CD4-positive, CD25-positive, alpha-beta regulatory T cell (primary cell): ENCODE measurements at places on chromosomes 2 and 18. TPM values are rescaled to one million over a fixed set of nuclear protein-coding genes. Genes with fewer than 3 reads are reported as not detected.
A peak's percentile ranks its signal among the peaks of the same experiment; 100 is the strongest.

DNA sequence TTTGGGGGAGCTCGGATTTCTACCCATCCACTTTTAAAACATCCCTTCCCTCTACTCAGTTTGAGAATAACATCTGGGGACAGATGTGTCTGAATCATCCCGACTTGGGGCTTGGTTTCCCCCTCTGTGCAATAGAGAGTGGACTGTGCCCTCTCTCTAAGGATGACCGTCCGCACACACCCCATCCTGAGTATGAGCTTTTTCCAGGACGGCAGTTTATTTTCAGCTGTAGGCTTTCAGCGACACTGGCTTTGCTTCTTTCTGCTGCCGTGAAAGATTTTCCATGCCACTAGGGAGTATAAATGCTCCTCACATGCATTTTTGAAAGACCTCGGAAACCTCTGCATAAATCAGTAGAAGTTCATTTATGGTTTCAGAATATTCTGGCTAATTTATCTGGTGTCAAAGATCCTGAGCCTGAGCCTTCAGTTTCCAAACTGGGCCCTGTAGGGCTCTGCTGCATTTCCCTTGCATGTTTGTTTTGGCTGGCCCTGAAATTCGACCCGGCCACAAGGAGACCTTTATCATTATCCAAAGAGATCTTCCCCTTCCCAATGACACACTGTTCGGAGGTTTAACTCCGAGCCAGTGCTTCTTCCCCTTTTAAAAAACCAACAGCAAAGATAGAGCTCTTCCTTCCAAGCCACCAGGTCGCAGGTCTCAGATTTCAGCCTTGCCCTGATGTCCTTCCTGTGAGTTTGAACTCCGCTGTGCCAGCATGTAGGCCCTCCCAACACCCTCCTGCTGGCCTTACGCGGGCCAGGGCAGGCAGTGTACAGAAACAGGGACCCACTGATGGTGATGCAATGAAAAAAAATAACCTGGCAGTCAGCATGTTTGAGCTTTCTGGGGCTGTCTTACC, 53.3 kb downstream of the FECH start:
- H3K4me3 ChIP-seq, result no peak overlapping the region
- no peak overlapping the region for H3K27ac ChIP-seq
- H3K36me3 ChIP-seq, result no peaks in the 10 kb centered on the region
- no peaks in the 10 kb centered on the region for H3K27me3 ChIP-seq
- no peak for DNase-seq

- no peaks in the 10 kb centered on the region for H3K27me3 ChIP-seq
- H3K27ac ChIP-seq, result no peak overlapping the region
- H3K4me3 ChIP-seq, result no peak overlapping the region
- H3K36me3 ChIP-seq, result no peaks in the 10 kb centered on the region
- no peaks in the 10 kb centered on the region for H3K4me1 ChIP-seq
- DNase-seq, result no peak
Observed at GRCh38 chr2:140201572-140201971, 1421.4 kb upstream of the NXPH2 start.

DNA sequence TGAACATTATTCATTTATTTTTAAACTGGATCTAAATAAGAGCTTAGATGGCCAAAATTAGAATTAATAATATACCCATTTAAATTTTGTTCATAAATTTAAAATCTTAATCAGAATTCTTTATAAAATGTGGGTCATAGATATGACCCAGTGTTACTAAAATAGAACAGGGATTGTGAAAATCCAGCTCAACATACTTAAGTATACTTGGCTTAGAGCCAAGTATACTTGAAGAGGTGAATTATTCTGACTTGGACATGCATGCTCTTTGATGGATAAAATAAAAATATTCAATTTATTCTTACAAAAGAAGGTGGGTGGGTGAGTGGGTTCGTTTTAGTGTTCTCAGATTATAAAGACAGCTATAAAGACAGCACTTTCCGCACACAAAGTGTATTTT, 70.7 kb downstream of the SPOPL start:
- no peaks in the 10 kb centered on the region for H3K27me3 ChIP-seq
- no peak overlapping the region for H3K4me3 ChIP-seq
- no peak for DNase-seq
- no peaks in the 10 kb centered on the region for H3K4me1 ChIP-seq
- H3K36me3 ChIP-seq, result peaks cover 32% of the 10 kb centered on the region
- H3K27ac ChIP-seq, result no peak overlapping the region

- no peaks in the 10 kb centered on the region for H3K36me3 ChIP-seq
- no peaks in the 10 kb centered on the region for H3K4me1 ChIP-seq
- H3K27me3 ChIP-seq, result no peaks in the 10 kb centered on the region
- H3K4me3 ChIP-seq, result no peak overlapping the region
- no peak overlapping the region for H3K27ac ChIP-seq
Observed at GRCh38 chr2:232463701-232464543, 8.0 kb downstream of the ALPI start.

- no peak overlapping the region for H3K27ac ChIP-seq
- no peaks in the 10 kb centered on the region for H3K36me3 ChIP-seq
- no peak overlapping the region for H3K4me3 ChIP-seq
- H3K4me1 ChIP-seq, result peaks cover 6% of the 10 kb centered on the region
- no peak for DNase-seq
Observed at GRCh38 chr18:76980663-76981395, 151.8 kb downstream of the MBP start.

- no peaks in the 10 kb centered on the region for H3K36me3 ChIP-seq
- no peak overlapping the region for H3K4me3 ChIP-seq
- H3K27ac ChIP-seq, result no peak overlapping the region
- no peak for DNase-seq
- no peaks in the 10 kb centered on the region for H3K27me3 ChIP-seq
- H3K4me1 ChIP-seq, result no peaks in the 10 kb centered on the region
Observed at GRCh38 chr2:235043762-235044500, 92.1 kb downstream of the SH3BP4 start.

GRCh38 chr2:231924889-231925275, 1.3 kb downstream of the NPPC start:
- no peak overlapping the region for H3K4me3 ChIP-seq
- no peaks in the 10 kb centered on the region for H3K36me3 ChIP-seq
- H3K27ac ChIP-seq, result no peak overlapping the region
- H3K4me1 ChIP-seq, result peaks cover 24% of the 10 kb centered on the region
- no peak for DNase-seq
- H3K27me3 ChIP-seq, result peaks cover 4% of the 10 kb centered on the region

DNA sequence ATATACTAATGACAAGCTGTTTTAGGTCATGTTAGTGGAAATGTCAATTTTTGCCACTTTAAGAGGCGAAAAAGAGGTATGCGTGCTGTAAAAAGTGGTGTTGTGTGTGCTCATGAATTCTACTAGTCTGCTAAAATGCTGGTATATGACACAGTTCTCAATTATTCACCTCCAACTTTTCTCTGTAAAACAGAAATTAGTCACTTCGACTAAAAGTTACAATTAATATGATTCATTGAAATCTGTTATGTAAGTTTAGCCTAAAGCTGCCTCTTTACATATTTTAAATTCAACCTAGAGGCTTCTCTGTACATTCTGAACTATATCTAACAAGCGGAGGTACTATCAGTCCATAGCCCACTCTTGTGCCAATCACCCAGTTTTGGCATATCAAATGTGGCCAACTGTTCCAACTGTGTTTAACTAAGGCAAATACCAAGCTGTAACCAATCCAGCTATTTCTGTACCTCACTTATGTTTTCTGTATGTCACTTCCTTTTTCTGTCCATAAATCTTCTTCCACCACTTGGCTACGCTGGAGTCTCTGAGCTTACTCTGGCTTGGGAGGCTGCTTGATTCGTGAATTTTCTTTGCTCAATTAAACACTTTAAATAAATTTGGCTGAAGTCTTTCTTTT, 20.8 kb downstream of the BAZ2B start:
- H3K4me1 ChIP-seq, result no peaks in the 10 kb centered on the region
- H3K27ac ChIP-seq, result no peak overlapping the region
- H3K36me3 ChIP-seq, result no peaks in the 10 kb centered on the region
- DNase-seq, result no peak
- H3K27me3 ChIP-seq, result no peaks in the 10 kb centered on the region
- H3K4me3 ChIP-seq, result no peak overlapping the region

- H3K27me3 ChIP-seq, result no peaks in the 10 kb centered on the region
- no peak overlapping the region for H3K27ac ChIP-seq
- H3K4me3 ChIP-seq, result no peak overlapping the region
- no peaks in the 10 kb centered on the region for H3K4me1 ChIP-seq
- no peaks in the 10 kb centered on the region for H3K36me3 ChIP-seq
Observed at GRCh38 chr2:144280009-144280408, 239.9 kb downstream of the ZEB2 start.

GRCh38 chr2:240191001-240191400, 50.5 kb upstream of the OTOS start:
- no peak for DNase-seq
- H3K4me1 ChIP-seq, result no peaks in the 10 kb centered on the region
- H3K4me3 ChIP-seq, result no peak overlapping the region

DNA sequence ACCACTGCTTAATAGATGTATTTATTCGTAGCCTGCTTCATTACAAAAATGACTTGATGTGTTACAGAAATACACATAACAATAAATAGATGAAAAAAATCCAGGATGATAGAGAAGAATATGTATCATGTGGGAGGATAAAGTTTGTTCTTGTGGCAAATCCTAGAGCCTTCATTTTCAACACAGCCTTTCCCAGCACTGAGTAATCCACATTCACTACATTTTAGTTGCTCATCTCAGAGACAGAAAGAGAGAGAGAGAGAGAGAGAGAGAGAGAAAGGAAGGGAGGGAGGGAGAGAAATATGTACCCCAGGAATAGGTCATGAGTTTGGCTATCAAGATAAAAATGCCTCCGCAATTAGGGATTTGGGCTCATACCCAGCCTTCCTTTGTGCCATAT, 144.3 kb downstream of the RBMS1 start:
- H3K36me3 ChIP-seq, result peaks cover 2% of the 10 kb centered on the region
- no peak for DNase-seq
- no peak overlapping the region for H3K27ac ChIP-seq
- no peaks in the 10 kb centered on the region for H3K27me3 ChIP-seq
- H3K4me1 ChIP-seq, result peaks cover 2% of the 10 kb centered on the region

- no peak overlapping the region for H3K27ac ChIP-seq
- H3K4me3 ChIP-seq, result no peak overlapping the region
- no peak for DNase-seq
- no peaks in the 10 kb centered on the region for H3K27me3 ChIP-seq
- H3K4me1 ChIP-seq, result no peaks in the 10 kb centered on the region
Observed at GRCh38 chr2:78024996-78025395, 502.8 kb upstream of the LRRTM4 start.

- H3K4me1 ChIP-seq, result peaks cover 10% of the 10 kb centered on the region
- no peaks in the 10 kb centered on the region for H3K27me3 ChIP-seq
- H3K27ac ChIP-seq, result no peak overlapping the region
- H3K36me3 ChIP-seq, result no peaks in the 10 kb centered on the region
- H3K4me3 ChIP-seq, result no peak overlapping the region
Observed at GRCh38 chr2:231640241-231640640, 47.6 kb downstream of the TEX44 start.

GRCh38 chr2:158112992-158113391, 11.3 kb downstream of the UPP2 start:
- no peak overlapping the region for H3K27ac ChIP-seq
- no peaks in the 10 kb centered on the region for H3K4me1 ChIP-seq
- H3K36me3 ChIP-seq, result no peaks in the 10 kb centered on the region
- no peak overlapping the region for H3K4me3 ChIP-seq
- DNase-seq, result no peak
- H3K27me3 ChIP-seq, result no peaks in the 10 kb centered on the region

GRCh38 chr2:46787364-46787763, 128.2 kb downstream of the MCFD2 start:
- H3K4me3 ChIP-seq, result no peak overlapping the region
- H3K27ac ChIP-seq, result no peak overlapping the region
- H3K36me3 ChIP-seq, result no peaks in the 10 kb centered on the region
- H3K4me1 ChIP-seq, result no peaks in the 10 kb centered on the region

- H3K27me3 ChIP-seq, result no peaks in the 10 kb centered on the region
- no peak overlapping the region for H3K4me3 ChIP-seq
- no peak overlapping the region for H3K27ac ChIP-seq
- H3K4me1 ChIP-seq, result no peaks in the 10 kb centered on the region
- H3K36me3 ChIP-seq, result peaks cover 20% of the 10 kb centered on the region
Observed at GRCh38 chr2:219614076-219614860, 13.2 kb upstream of the SLC4A3 start.

GRCh38 chr2:73516033-73516432, 126.2 kb downstream of the NAT8 start:
- H3K4me1 ChIP-seq, result no peaks in the 10 kb centered on the region
- peaks cover 9% of the 10 kb centered on the region for H3K36me3 ChIP-seq
- H3K27me3 ChIP-seq, result no peaks in the 10 kb centered on the region
- no peak overlapping the region for H3K4me3 ChIP-seq

DNA sequence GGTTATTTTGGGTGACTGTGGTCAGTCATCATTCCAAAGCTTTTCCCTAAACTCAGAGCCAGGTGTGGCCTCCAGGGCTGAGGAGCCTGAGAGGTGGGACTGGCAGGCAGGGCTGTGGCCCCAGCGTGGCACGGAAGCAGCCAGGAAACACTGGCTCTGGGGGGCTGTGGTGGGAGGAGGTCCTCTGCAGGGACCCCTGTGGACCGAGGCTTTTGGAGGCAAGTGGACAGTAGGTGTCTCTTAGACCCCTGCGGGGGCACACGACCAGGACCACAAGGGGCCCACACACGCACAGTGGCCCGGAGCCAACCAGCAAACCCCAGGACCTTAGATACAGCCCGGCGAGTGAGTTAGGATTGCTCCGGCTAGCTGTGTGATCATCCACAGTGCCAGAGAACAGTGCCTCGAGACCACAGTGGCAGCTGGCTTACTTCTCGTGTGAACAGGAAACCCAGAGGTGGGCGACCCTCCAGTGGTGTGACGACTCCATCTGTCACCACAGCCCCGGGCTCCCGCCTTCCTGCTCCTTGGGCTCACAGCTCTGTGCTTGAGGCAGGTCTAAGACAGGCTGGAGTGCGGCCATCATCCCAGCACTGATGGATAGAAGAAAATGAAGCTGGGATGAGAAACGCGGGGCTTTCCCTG, 1.6 kb upstream of the RTP5 start:
- H3K36me3 ChIP-seq, result no peaks in the 10 kb centered on the region
- peaks cover 38% of the 10 kb centered on the region for H3K4me1 ChIP-seq
- H3K27ac ChIP-seq, result no peak overlapping the region
- H3K4me3 ChIP-seq, result no peak overlapping the region
- DNase-seq, result peak; percentile 30

- no peaks in the 10 kb centered on the region for H3K36me3 ChIP-seq
- no peak overlapping the region for H3K4me3 ChIP-seq
- H3K4me1 ChIP-seq, result no peaks in the 10 kb centered on the region
- H3K27ac ChIP-seq, result no peak overlapping the region
Observed at GRCh38 chr2:67660871-67661270, 263.7 kb downstream of the ETAA1 start.

DNA sequence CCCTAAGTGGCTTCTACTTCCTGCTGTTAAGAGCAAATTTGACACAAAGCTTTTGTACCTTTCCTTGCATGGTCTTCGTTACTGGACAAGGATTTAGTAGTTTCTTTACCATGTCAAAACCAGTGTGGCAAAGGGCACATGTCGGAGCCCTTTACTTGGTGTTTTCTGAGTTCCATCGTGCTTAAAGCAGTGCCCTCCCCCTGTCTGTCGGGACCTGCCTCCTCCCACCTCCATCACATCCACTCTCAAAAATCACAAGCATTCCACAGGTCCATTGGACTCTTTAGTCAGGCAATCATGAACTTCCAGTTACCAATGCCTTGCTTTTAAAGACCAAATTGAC, 763 bp downstream of the CCDC141 start:
- peaks cover 3% of the 10 kb centered on the region for H3K36me3 ChIP-seq
- H3K27ac ChIP-seq, result peak overlapping the region; percentile 84
- peak overlapping the region; percentile 98 for H3K4me3 ChIP-seq
- no peak for DNase-seq

Gene KCNK3
- total RNA-seq, result not detected

Gene MC4R
- total RNA-seq, result not detected

Gene TLX2
- total RNA-seq, result not detected

Gene TRABD2A
- total RNA-seq, result 48.8 TPM

Gene MARS2
- 13.6 TPM for total RNA-seq

Gene DNAH7
- not detected for total RNA-seq

Gene SSB
- total RNA-seq, result 82.0 TPM

Gene NEB
- 1.3 TPM for total RNA-seq
